Spinal cord (tissue), 10 donors: ENCODE measurements at places on chromosomes 11 and 22.

- DNase-seq: peak; percentile 54
These were observed 31.6 kb upstream of the ZBTB16 start for GRCh38 chr11:114027926-114028325.

DNA sequence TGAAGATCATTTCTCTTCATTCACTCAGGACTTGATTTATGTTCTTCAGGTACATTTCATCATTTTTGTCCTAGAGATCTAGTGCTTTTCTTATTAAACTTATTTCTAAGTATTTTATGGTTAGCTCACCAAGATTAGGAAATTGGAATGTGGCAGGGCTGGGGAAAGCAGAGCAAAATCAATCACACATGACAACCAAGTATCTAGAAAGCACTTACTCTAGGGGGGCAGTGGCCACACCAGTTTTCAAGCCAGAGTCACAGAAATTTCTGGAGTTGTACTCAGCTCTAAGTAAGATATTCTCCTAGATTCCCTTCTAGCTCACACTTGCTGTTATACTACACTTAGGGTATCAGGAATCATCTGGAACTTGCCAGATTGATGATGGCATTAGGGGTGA is 33.3 kb upstream of the MYEOV start:
- no peak for DNase-seq

DNA sequence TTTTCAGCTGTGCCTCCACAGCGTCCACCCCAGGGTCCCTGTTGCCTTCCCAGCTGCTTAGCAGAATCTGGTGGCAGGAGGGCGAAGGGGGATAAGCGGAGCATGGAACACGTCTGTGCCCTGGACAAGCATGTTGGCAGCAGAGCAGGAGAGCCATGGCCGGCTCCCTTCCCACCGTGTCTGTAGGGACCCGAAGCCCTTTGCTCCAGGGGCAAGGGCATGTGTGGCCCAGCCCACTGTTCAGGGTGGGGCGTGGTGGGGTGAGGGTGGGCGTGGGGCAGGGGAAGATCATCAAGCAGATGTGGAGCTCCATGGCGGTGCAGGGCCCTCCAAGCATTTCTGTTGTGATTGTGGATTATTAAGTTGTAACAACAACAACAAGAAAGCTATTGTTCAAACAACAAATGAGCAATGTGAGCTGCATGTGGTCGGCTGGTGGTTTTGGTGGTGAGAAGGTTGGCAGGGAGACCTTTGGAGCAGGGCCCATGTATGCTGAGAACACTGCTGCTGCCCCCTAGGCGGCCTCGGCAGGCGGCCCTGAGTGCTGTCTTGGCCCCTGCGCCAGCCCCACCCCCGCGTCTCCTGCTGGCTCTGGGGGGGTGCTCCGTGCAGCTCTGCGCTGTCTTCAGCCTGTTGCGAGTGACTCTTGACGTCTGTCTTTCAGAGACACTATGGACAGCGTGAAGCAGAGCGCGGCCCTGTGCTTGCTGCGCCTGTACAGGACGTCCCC is 50.9 kb downstream of the AP2A2 start:
- peak; percentile 42 for DNase-seq

DNA sequence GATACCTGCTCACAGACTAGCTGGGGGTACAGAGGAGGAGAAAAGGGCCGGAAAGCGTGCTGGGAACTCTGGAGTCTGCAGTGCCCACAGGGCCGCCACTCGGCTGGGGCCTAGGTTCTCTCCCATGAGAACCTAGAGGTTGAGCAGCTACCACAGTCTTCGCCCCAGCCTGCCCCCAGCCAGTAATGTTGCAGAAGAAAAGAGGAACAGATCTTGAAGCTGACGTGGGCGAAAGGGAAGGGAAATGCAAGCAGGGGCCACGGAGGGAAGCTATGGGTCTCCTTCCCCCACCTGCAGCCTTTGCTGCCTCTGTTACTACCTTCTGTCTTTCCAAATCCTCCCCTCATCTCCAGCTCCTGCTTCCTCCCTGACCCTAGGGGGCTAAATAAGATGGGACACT is 28.8 kb upstream of the P2RY2 start:
- no peak for DNase-seq

DNA sequence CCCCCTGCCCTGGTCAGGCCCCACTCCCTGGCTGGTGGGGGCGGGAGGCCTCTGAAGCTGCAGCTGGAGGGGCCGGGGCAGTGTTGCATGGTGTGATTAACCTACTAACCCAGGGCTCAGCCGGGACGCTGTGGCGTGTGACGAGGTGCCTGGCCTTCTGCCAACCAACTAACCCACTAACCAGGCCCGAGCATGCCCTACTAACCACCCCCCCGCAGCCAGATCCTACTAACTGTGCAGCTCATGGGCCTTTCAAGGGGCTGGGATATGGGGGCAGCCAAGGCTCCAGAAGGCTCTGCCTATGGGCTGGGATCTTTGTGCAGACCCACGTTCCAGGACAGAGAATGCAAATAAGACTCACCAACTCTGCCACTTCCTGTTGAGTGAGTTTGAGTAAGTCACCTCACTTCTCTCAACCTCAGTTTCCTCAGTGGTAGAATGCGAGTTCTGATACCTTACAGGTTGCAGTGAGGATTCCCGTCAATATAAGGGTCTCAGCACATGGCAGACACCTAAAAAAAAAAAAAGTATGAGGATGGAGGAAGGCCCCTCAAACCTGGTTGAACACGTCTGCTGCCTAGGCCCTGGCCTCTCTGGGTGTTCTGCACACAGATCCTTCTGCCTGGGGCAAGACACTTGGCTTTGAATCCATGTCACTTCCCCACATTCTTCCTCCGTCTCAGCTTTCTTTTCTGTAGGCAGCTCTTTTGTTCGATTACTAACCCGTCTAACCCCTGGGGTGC is 14.1 kb downstream of the MIAT start:
- no peak for DNase-seq

GRCh38 chr22:39574779-39575551 is 4.4 kb downstream of the CACNA1I start:
- DNase-seq: no peak

GRCh38 chr11:59730896-59731565 is 17.4 kb upstream of the OR10V1 start:
- no peak for DNase-seq

GRCh38 chr11:114413958-114414357 is 13.5 kb downstream of the RBM7 start:
- DNase-seq: no peak

DNA sequence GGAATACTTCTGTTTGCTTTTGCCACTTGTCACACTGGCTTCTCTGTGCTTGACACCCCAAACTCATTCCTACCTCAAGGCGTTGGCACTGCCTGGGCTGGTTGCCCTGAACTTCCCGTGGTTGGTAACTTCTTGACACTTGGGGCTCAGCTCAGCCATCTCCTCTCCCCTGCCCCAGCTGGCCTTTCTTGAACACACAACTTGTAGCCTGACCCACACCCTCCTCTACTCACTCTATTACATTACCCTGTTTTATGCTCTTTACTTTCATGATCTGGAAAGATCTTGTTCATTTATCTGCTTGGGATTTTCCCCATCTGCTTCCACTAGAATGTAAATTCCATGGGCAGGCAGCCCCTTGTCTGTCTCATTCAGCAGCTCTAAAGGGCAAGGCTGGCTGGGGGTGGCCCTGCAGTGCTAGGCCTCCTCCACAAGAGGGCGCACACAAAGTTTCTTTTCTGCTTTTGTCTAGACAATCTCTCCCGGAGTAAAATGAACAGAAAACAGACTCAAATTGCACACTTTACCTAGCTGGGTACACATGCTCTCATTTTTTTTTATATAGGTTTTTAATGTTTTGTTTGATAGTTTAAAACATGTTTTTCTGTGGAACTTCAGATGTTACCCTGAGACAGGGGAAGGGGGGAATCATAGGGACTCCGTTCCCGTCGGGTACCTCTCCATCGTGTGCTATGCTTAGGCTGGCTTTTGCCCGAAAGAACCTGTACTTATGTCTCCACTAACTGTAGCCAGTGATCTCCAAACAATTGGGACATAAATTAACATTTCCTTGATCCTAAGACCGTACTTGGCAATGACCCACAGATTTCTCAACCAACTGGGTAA is 16.4 kb upstream of the MRGPRX2 start:
- DNase-seq: peak; percentile 54

DNA sequence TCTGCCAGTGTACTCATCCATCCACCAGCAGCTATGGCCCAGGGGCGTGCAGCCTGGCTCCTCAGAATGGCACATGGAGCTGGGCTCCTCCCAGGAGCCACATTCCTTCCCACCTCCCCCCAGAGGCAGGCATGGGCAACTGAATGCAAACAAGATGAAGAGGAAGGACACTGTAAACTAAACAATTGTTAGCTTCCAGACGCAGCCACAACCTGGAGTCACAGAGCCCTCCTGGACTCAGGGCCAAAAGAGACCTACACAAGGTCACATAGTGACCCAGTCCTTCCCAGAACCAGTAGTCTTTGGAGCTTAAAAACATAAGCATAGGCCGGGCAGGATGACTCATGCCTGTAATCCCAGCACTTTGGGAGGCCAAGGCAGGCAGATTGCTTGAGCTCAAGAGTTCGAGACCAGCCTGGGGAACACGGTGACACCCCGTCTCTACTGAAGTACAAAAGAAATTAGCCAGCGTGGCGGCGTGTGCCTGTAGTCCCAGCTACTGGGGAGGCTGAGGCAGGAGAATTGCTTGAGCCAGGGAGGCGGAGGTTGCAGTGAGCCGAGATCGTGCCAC is 30.7 kb upstream of the CLDN5 start:
- no peak for DNase-seq

DNA sequence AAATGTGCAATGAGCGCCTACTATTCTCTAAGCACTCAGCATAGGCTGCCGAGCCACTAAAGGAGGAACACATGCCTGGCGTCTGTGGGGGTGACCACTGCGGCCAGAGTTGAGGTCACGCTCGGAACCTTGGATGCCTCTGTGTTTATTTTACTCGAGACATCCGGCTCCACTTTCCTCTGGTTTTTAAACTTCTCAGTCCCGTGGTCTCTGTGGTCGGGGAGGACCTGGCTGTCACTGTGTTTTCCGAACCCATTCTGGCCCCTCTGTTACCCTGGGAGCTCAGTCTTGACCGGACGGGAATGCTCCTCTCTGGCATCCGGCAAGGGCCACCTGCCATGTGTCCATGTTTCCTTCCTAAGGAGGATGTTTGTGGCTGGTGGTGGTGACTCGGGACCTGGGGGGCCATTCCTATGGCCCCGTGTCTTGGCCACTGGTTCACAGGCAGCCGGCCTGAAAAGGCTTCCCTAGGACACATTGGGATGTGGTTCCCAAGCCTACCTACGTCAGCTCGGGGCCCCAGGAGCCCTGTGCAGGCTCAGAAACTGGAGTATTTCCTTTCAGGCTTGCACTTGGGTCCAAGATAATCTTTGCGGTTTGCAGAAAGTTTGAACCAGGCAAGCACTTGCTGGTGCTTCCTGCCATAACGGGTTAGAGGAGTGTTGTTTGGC is 46.7 kb upstream of the PARVG start:
- no peak for DNase-seq

- no peak for DNase-seq
These were observed 676.7 kb upstream of the ARHGAP42 start for GRCh38 chr11:100010393-100010792.

DNA sequence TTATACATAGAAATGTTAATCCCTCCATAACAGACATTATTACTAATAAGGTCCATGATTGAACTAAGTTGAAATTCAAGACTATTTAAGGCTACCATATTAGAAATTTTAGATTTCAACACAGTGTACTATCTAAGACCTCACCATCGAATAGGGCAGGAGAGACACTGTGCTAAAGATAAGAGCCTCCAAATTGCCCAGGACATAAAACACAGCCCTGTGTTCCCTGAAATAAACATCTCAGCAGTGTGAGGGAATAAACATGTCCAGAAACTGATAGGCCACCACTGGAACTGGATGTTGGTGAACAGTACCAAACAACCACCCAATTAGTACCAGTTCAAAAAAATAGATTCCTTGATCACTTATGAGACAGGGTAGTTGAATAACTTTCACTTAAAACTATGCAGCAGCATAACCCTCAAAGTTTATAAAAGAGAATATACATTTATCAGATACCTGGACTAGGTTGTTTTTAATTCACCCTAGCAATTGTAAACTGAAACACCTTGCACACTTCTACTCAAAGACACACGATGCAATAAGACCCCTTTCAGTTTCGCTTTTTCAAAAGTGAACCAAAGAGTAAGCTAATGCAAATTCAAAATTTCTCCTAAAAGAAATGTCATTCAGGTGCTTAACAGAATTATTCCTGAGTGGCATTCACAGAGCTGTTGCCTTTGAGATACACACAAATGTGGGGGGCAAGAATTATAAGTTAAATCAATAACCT is 34.3 kb downstream of the USP28 start:
- no peak for DNase-seq

- no peak for DNase-seq
These were observed 17.3 kb downstream of the PGM2L1 start for GRCh38 chr11:74380746-74381439.

DNA sequence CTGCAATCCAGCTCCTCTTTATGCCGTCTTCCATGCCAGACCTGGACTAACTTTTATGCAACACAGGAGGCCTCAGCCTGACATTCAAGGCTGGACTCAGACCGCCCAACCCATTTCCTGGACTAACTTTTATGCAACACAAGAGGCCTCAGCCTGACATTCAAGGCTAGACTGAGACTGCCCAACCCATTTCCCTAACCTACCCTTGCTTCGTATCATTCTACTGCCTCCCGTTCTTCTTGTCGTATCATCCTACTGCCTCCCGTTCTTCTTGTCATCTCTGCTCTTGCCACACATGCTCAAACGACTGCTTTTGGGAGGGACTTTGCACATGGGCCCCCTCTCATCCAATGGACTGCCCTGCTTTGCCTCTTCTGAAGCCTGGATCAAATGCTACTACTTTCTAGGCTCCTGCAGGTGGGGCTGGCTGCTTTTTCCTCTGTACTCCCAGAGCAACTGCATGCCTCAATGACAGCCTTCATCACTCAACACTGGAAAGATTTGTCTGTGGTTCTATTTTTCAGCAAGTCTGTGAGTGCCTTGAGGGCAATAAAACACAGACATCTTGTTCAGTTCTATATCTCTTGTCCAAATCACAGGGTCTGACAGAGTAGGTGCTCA is 7.8 kb downstream of the TBC1D10A start:
- no peak for DNase-seq

DNA sequence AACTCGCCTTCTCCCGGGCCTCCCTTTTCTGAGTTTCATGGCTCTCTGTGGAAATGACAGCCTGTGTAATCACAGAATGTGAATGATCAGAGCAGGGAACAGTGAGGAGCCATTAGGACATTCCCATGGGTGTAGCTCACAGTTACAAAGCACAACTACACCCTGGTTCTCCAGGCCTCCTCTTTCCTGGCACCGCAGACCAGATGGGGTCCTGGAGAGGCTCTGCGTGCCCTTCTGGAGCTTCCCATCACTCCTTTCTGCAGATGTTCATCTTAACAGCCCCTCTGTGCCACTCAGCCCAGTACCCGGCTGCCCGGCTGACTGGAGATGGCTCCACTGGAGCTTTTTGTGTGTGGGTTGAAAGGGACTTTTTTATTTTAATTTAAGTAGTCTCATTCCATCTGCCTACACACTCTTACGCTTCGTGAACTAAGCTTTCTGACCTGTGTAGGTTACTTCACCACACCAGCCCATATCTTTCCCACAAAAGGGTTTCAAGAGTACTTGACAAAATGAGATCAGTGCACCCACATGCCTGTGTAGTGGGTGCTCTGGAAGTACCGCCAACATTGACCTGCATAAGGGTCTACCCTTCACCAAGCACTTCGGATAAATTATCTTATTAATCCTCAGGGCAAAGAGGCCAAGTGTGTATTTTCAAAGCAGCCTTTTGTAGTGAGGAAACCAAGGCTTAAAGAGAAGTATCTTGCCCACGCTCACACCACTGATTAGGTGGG is 29.8 kb downstream of the SREBF2 start:
- DNase-seq: peak; percentile 40

- DNase-seq: no peak
These were observed 49.4 kb downstream of the LRRC74B start for GRCh38 chr22:21094911-21095772.

GRCh38 chr22:37896181-37896592 is 9.9 kb upstream of the MICALL1 start:
- no peak for DNase-seq

GRCh38 chr11:71519546-71519945 is 7.5 kb upstream of the KRTAP5-7 start:
- DNase-seq: no peak
